ENCODE measurements at places on chromosomes 7 and 10.

GRCh38 chr7:47571331-47572093 is 10.4 kb downstream of the TNS3 start:
- no peak for DNase-seq

DNA sequence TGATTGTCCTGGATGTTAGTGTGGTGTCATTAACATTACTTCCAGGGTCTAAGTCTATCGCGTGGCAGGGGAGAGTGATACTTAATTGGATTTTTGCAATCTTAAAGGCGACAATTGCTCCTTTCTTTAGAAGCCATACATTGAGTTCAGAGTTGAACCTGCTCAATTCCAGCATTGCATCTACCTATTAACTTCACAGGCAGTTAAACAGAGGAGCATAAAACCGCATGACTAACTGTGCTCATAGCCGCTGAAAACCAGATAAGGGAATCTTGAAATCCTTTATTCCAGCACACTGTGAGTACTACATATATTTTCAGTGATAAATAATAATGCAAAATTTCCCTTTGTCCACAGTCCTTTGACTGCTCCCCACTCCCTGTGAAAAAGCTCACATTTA is 255.3 kb downstream of the STK31 start:
- no peak for DNase-seq

DNA sequence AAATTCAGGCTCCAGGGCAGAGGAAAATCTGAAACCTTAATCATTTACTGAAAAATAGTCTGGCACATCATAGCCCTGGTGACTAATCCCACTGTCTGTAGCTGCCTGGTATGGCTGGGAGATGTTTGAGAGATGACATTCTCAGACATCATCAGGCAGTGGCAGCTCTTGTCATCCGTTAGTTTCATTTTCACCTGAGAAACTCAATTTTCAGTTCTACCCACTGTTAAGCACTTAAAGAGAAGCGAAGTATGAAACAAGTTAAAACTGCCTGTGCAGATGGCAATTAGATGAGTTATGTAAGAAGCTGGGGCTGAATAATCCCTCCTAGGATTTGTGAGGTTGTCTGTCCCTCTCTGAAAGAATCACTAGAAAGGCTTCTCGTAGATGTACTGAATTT is 150.2 kb downstream of the NSUN6 start:
- DNase-seq, result peak; percentile 3

DNA sequence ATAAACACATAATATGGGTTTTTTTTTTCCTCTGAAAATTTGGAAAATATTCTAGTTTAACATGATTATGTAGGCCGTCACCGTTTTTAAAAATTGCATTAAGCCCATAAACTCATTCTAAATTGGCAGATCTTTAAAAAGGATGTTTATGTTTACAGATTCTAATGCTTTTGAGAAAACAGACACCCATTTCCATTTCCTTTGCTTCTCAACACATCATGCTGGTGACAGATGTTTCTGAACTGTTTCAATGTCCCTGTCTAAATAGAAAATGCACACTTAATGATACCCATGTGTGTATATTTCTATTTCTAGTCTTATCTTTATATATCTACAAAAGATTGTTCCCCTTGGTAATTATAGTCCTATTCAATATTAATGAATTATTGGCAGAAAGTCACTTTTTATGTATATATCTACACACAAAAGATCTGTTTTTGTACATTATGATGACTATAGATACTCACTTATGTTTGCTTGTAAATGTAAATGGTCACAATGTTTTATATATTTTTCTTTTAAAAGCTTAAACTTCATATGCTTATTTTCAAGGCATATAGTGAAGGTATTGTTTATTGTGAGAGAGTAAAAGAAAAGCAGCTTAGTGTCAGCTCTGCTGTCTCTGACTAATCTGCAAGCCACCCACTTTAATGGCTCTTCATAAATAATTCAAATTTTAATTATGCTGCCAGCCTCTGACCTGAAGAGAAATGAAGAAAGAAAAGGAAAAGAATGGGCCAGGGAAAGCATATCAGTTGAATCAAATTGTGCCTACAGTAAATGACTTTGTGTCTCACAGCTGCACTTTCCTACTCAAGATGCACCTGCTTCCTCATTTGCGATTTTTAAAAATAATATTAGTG is 179.4 kb downstream of the CACNA2D1 start:
- no peak for DNase-seq

GRCh38 chr10:24513155-24513554 is 210.5 kb downstream of the ARHGAP21 start:
- DNase-seq, result peak; percentile 26

DNA sequence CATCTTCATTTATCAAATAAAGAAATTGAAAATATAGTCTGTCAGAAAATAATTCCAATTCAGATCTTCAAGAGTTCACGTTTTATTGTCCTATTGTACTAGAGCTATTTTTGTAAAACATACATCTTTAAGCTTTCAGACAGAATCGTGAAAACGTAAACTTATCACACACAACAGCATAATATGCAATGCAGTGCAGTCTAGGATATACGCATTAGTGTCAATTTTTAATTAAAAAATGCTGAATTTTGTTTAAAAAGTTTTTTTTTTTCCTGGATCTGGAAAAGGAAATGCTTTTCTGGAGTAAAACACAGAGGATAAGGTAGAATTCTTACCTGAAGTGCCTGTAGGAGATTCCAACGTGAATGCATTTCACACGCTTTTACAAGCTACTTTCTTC is 458.2 kb upstream of the KLF6 start:
- DNase-seq, result no peak

DNA sequence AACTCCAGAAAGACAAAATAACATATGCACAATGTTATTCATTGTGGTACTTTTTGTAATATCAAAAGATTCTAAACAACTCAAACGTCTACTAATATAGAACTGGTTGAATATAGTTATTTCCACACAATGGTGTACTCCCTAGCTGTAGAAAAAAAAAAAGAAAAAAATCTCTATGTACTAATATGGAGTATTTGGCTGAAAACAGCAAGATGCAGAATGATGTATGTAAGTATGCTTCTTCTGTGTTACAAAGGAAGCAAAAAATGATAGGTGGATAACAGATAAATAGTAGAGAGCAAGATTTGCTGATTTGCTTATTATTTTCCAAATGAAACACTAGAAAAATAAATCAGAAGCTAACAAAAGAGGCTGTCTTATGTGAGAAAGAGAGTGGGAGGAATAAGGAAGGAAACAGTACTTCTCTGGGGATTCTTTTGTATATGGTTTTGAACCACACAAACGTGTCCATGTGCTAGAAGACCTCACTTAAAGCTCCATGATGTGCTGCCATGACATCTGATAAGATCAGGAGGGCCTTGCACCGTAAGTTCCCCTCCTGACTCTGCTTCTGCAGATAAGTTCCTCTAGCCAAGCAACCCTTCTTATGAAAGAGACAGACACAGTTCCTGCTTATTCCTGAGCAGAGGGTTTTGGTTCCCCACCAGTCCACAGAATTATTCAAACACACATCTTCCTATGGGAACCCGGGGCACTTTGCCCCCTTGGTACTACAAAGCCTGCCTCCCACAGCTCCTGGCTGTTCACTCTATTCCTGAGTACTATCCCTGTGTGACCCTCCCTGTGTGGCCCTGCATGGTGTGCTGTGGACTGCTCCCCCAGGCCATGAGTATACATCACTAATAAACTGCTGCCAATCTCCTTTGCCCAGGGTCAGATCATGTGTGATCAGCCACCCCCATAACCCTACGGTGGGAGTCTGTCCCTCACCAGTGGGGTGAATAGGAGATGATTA is 159.1 kb downstream of the CCDC71L start:
- DNase-seq, result no peak

- no peak for DNase-seq
Measured at GRCh38 chr7:86848226-86848625, 204.5 kb downstream of the GRM3 start.

DNA sequence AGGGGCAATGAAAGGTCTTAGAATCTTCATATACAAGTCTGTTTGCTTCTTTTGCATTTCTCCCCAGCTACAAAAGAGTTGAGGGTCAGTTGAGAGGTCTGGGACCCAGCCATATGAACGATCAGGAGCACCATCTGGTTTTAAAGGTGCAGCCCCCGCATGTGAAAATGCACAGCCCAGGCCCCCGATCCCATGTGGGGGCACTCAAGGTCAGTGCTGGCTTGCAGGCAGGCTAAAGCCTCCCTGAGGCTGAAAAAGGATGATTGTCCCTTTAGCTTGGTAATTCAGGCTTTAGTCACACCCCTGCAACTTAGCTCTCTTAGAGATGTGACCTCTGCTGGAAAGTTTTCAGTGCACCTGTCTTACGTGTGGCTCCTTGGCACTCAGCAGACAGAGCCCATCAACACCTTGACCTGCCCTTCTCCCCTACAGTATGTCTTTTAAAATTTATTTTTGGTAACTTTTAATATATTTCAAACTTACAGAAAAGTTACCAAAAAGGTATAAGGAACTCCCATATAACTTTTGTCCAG is 80.1 kb upstream of the PDCD4 start:
- no peak for DNase-seq

- no peak for DNase-seq
Measured at GRCh38 chr7:33143996-33144718, 14.8 kb downstream of the BBS9 start.

- no peak for DNase-seq
Measured at GRCh38 chr7:44073664-44074348, 8.4 kb upstream of the PGAM2 start.

DNA sequence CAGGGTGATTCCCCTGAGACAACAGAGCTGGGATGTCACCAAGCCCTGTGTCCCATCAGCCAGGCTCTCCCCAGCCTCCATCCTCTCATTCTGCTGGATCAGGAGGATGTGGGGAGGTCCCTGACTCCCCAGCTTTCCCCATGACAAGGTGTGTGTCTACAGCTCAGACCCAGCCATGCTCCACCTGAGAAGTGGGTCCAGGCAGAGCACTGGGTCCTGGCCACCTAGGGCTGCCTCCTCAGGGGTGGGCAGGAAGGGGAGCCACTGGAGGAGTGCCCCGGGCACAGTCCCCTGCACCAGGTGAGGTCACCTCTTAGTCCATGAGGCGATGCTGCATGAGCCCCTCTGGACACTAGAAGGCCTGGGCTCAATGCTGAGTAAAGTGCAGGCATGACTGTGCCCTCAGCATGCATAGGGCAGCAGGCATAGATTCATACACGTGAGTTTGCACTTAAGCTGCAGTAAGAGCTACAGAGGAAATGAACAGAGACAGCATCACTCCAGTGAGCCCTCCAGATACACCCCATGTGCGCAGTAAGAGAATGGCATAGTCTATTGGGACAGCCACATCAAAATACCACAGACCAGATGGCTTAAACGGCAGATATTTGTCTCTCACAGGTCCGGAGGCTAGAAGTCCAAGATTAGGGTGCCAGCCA is 48.3 kb downstream of the ALOX5 start:
- no peak for DNase-seq

GRCh38 chr10:91551856-91552255 is 81.0 kb downstream of the PPP1R3C start:
- DNase-seq, result peak; percentile 9

DNA sequence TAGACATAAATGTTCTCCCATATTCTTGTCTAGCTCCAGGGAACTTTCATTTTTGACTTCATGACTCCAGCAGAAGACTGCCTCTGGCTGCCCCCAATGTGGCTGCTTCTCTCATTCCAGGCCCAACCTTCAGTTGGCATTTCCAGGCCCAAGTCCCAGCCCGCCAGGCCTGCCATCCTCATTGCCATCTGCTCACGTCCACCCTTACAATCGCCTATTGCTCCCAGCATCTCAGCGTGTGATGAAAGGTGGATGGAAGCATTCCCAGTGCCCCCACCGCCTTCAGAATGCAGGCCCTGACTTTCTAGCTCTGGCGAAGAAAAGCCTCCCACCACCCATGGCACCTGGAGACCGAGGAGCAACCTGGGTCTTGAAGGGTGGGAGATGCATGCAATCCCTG is 132.1 kb upstream of the LANCL2 start:
- DNase-seq, result no peak

- no peak for DNase-seq
Measured at GRCh38 chr10:52484206-52485065, 170.4 kb downstream of the DKK1 start.

- DNase-seq, result no peak
Measured at GRCh38 chr10:88004451-88004850, 141.0 kb downstream of the PTEN start.

- no peak for DNase-seq
Measured at GRCh38 chr10:61120805-61121204, 176.8 kb upstream of the RHOBTB1 start.

- DNase-seq, result peak; percentile 25
Measured at GRCh38 chr10:4902571-4903011, 60.6 kb upstream of the AKR1C1 start.

DNA sequence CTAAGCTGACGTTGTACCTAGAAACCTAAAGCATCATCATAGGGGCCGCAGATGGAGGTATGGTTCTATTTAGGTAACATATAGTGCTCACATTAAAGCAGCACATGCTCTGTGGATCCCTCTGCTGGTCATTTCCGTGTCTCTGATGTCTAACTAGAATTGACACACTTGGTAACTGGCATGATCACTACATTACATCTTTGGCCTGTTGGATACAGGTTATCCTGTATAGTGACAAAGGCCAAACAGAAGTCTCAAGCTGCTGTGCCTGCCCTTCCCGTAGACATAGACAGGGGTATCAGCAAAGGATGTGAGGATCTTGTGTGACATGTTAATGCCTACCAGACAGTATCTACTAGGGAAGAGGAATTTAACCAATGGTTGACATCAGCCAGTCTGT is 51.2 kb downstream of the KIF5B start:
- peak; percentile 32 for DNase-seq

DNA sequence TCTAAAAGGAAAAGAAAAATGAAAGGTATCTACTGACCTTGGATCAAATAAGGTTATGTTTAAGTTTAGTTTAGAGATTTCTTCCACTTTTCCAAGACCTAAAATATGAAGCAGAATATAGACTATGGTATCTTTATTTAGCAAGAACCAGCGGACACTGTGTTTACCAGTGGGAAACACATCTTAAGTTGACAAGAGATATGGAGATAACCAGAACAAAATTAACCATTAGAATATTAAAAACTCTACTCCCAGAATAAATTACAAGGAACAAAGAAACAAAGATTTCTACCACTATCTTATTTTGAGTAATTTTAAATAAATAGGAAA is 86.9 kb downstream of the IMMP2L start:
- no peak for DNase-seq
